CD4-positive, alpha-beta T cell treated with Interleukin-15 for 4 hours (primary cell): ENCODE measurements at places on chromosomes 2 and 18.
A peak's percentile ranks its signal among the peaks of the same experiment; 100 is the strongest.

- DNase-seq: peak; percentile 4
Observed at GRCh38 chr2:233928594-233929351, 11.6 kb downstream of the TRPM8 start.

GRCh38 chr18:53566626-53567025, 657.8 kb downstream of the MBD2 start:
- no peak for DNase-seq

DNA sequence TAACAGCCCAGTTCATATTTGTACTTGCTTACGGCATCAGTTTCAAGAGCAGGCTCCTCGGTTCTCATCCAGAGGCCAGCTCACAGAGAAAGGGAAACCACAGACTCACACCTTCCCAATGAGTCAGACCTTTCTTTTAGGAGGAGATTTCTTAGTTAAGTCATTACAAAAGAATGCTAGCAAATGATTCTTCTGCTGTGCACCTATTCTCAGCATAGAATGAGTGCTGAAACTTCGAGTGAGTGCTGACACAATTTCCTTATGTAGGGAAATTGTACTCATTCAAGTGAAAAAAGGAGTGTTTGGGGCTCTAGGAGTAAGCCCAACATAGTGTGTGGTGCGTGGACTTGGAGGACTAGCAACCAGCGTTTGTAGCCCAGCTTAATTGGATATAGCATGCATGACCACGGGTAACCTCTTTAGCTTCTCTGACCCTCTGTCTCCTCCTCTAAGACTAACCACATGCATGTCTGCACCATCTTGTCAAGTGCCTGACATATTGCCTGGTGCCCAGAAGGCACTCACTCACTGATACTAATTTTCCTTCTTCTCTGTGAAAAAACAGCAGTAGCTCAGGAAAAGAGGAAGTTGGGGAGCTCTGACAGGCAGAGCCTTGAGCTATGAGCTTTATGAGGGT, 87.0 kb downstream of the ALPK2 start:
- peak; percentile 71 for DNase-seq

DNA sequence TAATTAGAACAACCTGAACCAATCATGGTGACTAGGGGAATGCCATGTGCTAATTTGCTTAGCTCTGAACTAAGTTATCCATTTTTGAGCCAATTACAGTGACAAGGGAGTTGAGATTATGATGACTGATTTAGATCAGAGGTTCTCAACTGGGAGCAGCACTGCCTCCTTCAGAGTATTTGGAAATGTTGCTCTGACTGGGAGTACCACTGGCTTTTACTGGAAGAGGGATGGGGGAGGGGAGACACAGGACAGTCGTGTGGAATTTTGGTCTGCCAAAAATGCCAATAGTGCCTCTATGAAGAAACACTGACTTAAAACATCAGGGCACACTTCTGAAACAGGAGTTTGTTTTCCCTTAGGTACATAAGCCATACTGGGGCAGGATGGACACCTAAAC, 48.1 kb upstream of the VPS54 start:
- no peak for DNase-seq

GRCh38 chr2:38421274-38422056, 44.4 kb upstream of the ATL2 start:
- no peak for DNase-seq

DNA sequence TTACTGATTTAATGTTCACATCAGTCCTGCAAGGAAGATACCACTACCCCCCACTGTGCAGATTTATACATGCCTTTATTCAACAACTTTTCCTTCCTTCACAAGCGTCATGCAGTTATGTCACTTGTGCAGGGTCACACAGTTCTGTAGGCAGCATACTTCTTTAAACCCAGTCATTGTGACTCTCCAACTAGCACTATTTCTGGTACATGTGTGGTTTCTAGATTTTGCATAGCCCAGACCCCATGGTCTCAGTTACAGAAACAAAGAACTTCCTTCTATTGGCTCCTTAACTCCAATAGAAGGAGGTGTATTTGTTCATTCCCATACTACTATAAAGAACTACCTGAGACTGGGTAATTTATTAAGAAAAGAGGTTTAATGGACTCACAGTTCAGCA, 333.1 kb downstream of the ZNF516 start:
- DNase-seq: no peak

- no peak for DNase-seq
Observed at GRCh38 chr2:18379870-18380269, 180.6 kb downstream of the RDH14 start.

- no peak for DNase-seq
Observed at GRCh38 chr2:182540252-182540651, 113.4 kb upstream of the PDE1A start.

DNA sequence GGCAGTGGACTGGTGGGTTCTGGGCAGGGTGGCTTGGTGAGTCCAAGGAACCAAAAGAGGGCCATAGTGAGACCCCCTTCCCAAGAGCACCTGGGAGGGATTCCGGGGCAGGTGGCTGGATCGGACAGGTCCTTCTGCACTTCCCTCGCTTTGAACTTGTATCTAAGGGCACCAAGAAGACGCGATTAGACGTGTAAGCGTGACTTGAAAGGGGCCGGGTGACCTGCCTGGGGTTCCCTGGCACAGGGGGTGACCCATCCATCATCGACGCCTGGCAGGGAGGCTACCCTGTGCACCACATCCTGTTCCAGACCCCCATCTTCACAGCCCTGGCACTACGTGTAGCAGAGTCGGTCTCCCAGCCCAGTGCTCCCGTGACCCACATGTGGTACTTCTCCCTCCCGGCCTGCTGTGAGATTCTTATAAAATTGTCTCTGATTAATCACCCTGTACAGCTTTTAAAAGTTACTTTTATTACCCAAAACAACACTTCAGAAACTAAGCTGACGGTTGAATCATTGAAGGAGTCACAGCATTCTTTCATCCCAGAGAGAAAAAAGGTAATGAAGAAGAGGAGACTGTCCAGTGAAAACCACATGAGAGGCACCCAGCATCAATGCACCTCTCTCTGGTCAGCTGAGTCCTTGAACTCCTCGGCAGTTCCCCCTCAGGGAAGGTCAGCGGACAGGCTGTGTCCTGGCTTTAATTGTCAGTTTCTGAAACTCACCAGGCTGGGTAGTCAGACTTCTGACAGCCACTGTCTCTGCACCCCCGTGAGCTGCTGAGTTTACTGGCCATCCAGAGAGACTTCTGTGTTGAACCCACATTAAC, 13.0 kb downstream of the SH3BP4 start:
- DNase-seq: no peak

DNA sequence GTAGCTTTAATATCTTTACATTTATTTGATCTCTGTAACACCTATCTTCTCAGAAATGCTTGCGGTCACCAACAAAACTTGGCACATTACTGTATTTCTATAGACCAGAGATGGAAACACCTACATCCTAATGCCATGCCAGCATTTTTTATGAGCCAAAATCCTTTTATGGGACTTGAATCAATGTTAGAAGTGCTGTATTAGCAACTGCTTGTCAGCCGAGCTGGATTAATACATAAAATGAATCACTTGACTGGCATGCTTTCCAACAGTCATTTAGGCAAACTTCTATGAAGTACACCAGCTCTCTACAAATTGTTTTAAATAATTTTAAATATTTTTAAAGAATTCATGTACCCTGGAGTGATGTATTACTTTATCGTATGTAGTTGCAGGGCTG, 272.9 kb upstream of the NRP2 start:
- no peak for DNase-seq

GRCh38 chr2:238523158-238524110, 96.7 kb downstream of the ASB1 start:
- DNase-seq: no peak

GRCh38 chr2:156326526-156327095, 5.9 kb downstream of the NR4A2 start:
- no peak for DNase-seq

- DNase-seq: no peak
Observed at GRCh38 chr2:176398243-176399073, 129.2 kb downstream of the MTX2 start.

DNA sequence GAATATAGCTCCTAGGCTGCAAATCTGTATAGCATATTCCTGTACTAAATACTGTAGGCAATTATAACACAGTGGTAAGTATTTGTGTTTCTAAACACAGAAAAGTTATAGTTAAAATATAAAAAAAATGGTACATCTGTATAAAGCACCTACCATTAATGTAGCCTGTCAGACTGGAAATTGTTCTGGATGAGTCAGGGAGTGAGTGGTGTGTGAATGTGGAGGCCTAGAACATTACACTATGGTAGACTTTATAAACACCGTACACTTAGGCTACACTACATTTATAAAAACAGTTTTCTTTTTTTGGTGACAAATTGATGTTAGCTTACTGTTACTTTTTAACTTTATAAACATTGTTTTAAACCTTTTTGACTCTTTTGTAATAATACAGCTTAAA, 226.3 kb downstream of the CCDC85A start:
- DNase-seq: no peak

- no peak for DNase-seq
Observed at GRCh38 chr2:172704072-172704936, 31.3 kb upstream of the RAPGEF4 start.

- DNase-seq: no peak
Observed at GRCh38 chr2:209473930-209474419, 50.1 kb downstream of the MAP2 start.

GRCh38 chr2:9408641-9409151, 14.6 kb downstream of the ITGB1BP1 start:
- no peak for DNase-seq
